ENCODE measurements at places on chromosomes 16 and 17.
A peak's percentile ranks its signal among the peaks of the same experiment; 100 is the strongest.

GRCh38 chr16:21598701-21599121 is 666 bp upstream of the METTL9 start:
- DNase-seq, result peak; percentile 25

GRCh38 chr16:81313701-81314602 is 810 bp upstream of the GAN start:
- no peak for DNase-seq

- no peak for DNase-seq
Measured at GRCh38 chr16:17368951-17369350, 101.8 kb downstream of the XYLT1 start.

- DNase-seq, result no peak
Measured at GRCh38 chr16:19872179-19872863, 12.3 kb downstream of the GPRC5B start.

DNA sequence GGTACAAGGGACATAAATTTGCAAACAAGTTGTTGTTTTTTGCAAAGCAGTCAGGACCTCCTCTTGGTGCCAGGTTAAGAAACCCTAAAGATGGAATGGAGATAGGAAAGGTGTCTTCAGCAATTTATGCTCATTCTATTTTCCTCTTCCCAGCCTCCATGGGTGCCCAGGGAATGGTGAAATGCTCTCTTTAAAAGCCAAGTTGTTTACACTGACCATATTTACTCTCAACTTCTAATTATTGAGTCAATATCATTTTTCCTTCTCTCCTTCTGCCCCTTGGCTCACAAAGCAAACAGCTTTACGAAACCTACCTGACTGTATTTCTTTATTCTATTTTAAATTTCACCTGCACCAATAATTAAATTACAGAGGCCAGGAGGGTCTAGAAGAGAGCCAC is 138.5 kb upstream of the IRX3 start:
- no peak for DNase-seq

DNA sequence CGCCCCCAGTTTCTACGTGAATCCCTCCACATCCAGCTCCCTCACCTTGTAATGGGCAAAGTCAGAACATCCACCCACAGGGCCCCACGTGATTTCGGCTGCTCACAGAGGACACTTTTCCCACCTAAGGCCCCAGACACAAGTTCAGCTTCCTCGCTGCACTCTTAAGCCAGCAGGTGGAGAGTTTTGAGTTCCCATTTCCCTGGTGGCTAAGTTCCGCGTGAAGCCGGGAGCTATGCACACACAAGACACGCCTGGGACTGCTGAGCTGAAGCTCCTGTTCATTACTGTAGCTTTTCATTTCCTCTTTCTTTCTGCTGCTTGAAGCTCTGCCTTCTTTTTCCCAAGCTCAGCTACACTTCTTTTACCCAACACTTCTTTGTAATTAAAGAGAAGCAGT is 273.8 kb downstream of the NPIPA8 start:
- no peak for DNase-seq

- no peak for DNase-seq
Measured at GRCh38 chr17:8556074-8556473, 74.5 kb downstream of the MYH10 start.

DNA sequence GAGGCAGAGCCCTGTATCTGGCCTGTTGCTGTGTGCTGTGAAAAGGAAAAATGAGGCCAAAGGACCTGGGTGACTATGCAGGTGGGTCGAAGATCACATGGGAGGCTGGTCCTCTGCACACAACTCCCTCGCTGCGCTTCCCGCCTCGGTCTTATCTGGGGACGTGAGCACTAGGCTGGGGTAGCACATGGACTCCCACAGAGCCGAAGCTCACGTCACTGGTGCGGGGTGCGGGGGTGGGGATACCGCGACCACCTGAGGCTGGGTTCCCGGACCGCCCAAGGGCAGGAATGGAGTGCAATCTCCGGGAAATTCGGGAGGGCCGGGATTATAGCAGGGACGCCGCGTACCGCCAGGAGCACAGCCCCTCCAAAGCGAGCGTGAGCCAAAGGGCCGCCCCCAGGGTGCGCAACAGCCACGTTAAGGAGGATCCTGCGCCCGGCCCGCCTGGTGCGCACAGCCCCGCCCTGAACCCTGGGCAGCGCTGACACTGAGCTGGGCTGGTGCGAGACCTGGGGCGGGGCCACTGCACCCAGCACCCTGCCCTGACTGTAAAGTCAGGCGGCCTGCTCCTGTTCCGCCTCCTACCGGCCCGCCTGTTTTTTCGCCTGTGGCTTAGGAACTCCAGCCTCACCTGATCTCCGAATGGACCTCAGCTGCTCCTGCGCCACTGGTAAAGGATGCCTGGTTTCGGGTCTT is 4.8 kb downstream of the MT1A start:
- peak; percentile 68 for DNase-seq

- DNase-seq, result no peak
Measured at GRCh38 chr16:83271970-83272575, 535.7 kb upstream of the HSBP1 start.

- no peak for DNase-seq
Measured at GRCh38 chr16:85988306-85988705, 89.3 kb downstream of the IRF8 start.

DNA sequence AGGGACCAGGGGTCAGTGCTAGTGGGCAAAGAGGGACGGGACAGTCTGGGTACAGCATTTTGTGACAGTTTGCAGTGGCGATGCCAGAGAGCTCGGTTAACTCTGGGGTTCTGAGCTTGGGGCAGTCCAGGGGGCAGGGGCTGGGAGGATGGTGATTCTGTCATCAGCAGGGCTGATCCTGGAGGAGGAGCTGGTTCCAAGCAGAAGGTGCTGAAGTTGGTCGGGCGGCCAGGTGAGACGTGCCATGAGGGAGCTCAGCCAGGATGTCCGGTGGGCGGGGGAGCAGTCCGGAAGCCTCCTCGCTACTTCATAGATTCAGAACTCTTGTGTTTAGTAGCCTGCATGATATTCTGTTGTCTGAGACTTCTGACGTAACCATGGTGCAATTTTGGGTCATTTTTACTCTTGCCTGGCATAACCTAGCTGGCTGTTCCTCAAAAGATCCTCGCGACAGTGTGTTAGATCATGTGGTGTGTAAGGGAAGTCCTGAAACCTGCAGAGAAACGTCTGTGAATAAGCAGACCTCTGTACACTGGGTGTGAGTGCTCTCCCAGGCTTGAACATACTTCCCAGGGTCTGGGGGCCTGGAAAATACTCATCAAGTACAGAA is 122.0 kb downstream of the CLEC16A start:
- DNase-seq, result no peak

DNA sequence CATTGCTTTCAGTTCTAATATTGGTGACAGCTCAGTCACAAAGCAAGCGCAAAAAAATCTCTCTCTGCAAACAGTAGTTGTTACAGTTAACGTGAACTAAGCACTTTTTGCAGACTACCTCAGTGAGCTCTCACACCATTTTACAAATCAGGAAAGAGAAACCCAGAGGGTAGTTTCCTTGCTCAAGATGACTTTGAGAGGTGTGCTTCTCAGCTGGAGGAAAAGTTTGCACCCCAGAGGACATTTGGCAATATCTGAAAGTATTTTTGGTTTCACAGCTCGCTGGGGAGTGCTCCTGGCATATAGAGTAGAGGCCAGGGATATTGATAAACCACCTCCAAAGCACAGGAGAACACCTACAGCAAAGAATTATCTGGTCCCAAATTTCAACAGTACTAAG is 741.1 kb upstream of the EEF2KMT start:
- DNase-seq, result no peak

GRCh38 chr16:26983426-26983825 is 83.3 kb upstream of the C16orf82 start:
- no peak for DNase-seq

GRCh38 chr17:7122381-7122780 is 7.8 kb upstream of the ASGR2 start:
- DNase-seq, result no peak

- no peak for DNase-seq
Measured at GRCh38 chr16:8026450-8026849, 563.9 kb downstream of the TMEM114 start.

GRCh38 chr16:62889097-62889496 is 852.9 kb upstream of the CDH8 start:
- DNase-seq, result no peak

GRCh38 chr17:76382803-76383545 is 1.4 kb upstream of the SPHK1 start:
- DNase-seq, result peak; percentile 63

DNA sequence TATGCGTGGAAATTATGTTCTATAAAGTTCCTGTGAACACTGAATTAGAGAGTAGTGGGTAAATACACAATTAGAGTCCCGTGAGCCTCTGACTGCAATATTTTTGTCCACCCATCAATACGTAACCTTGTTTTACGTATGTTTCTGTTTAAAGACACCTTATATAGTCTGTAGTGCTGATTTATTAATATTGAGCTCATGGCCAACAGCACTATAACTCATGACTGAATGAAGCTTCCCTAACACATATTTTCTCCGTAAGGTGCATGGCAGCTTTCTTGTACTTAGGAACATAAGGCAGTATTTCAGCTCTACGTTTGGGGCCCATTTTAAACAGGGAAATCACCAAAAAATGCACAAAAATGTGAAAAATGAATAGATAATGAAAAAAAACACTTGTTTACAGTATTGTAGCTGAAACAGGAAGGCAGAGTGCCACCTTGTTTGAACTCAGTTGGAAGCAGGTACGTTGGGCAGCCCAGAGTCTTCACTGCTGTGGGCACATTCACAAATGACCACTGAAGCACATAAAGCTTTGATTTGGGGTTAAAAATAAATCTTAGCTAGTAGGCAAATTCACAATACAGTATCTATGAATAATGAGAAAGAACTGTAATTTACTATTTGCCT is 108.5 kb downstream of the CNTNAP4 start:
- DNase-seq, result no peak

DNA sequence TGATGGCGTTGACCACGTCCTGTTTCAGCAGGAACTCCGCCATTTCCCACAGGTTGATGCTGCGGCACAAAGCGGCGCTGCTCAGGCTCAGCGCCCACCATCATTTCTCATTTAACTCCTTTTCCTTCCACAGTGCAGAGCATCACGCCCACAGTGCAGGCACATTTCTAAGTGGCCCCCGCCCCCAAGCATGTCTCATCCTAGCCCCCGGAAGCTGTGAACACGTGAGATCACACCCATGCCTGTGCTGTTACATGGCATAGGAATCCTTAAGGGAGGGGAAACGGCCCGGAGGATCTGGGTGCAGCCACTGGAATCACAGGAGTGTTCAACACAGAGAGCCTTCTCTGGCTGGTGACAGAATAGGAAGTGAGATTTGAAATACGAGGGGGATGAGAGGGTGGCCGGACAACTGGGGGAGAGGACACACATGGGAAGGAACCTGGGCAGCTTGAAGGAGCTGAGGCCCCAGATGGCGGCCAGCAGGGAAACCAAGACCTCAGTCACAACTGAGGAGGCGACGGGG is 4.7 kb downstream of the NAGPA start:
- DNase-seq, result no peak

- no peak for DNase-seq
Measured at GRCh38 chr16:27413956-27414355, 12.0 kb downstream of the IL21R start.
